ENCODE measurements at places on chromosomes 16 and 17. TPM values are rescaled to one million over a fixed set of nuclear protein-coding genes. Genes with fewer than 3 reads are reported as not detected.

DNA sequence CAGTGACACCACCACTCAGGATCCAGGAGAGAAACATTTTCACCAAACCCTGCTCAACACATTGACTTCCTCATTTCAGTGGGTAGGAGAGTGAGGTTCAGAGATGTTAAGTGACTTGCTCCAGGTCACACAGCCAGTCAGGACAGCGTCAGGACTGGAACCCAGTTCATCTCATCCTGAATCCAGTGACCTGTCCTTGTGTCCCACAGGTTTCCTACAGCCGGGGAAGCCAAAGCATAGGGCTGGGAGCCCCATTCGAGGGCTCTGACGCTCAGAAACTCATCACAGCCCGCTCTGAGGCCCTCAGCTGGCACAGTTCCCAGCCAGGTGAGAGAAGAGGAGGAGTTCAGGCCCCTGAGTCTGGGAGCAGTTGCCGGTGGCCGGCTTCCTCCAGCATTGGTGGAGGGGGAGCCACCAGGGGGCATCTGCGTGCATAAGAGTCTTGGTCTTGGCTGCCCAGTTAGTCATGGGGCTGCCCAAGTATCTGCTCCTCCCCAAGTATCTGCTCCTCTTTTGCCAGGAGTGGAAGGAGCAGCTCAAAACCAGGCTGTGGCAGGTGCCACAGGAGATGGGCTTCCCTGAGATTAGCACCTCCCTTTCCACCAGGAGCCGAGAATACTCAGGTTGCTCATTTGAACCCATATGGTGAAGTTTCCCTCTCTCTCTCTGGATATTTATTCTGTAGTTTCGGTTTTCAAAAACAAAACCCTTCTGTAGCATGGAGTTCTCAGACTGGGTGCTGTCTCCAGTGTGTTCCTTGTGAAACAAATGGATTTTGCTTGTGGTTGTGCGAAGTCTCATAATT is 56.0 kb downstream of the TNFRSF13B start:
- H3K4me1 ChIP-seq = peaks cover 20% of the 10 kb centered on the region
- DNase-seq = no peak
- no peak overlapping the region for H3K27ac ChIP-seq
- no peaks in the 10 kb centered on the region for H3K27me3 ChIP-seq
- no peaks in the 10 kb centered on the region for H3K36me3 ChIP-seq

- H3K4me3 ChIP-seq = no peak overlapping the region
- DNase-seq = no peak
- H3K4me1 ChIP-seq = peaks cover 25% of the 10 kb centered on the region
- H3K27me3 ChIP-seq = no peaks in the 10 kb centered on the region
Measured at GRCh38 chr17:82202981-82203380, 9.7 kb downstream of the CCDC57 start.

Gene ABCA6
- total RNA-seq = 0.24 TPM

Gene CRISPLD2
- 0.49 TPM for total RNA-seq

- H3K4me1 ChIP-seq = no peaks in the 10 kb centered on the region
- H3K36me3 ChIP-seq = no peaks in the 10 kb centered on the region
- no peak overlapping the region for H3K4me3 ChIP-seq
- no peaks in the 10 kb centered on the region for H3K27me3 ChIP-seq
- no peak overlapping the region for H3K27ac ChIP-seq
Measured at GRCh38 chr17:28540231-28540630, 12.2 kb downstream of the UNC119 start.

GRCh38 chr17:72479113-72479512 is 358.3 kb downstream of the SOX9 start:
- H3K36me3 ChIP-seq = no peaks in the 10 kb centered on the region
- no peak overlapping the region for H3K4me3 ChIP-seq
- no peak overlapping the region for H3K27ac ChIP-seq
- no peaks in the 10 kb centered on the region for H3K4me1 ChIP-seq
- no peaks in the 10 kb centered on the region for H3K27me3 ChIP-seq
- DNase-seq = no peak

Gene MRPS23
- 14.0 TPM for total RNA-seq

Gene SOST
- not detected for total RNA-seq

- H3K27me3 ChIP-seq = no peaks in the 10 kb centered on the region
- H3K36me3 ChIP-seq = peaks cover 15% of the 10 kb centered on the region
- H3K4me1 ChIP-seq = peaks cover 99% of the 10 kb centered on the region
Measured at GRCh38 chr17:77471984-77472461, 331.3 kb downstream of the SEC14L1 start.

Gene KRT39
- total RNA-seq = not detected

GRCh38 chr17:75639771-75640555 is 6.7 kb downstream of the SMIM5 start:
- no peaks in the 10 kb centered on the region for H3K27me3 ChIP-seq
- no peak overlapping the region for H3K4me3 ChIP-seq
- H3K36me3 ChIP-seq = no peaks in the 10 kb centered on the region
- H3K4me1 ChIP-seq = no peaks in the 10 kb centered on the region
- no peak for DNase-seq

- no peak overlapping the region for H3K4me3 ChIP-seq
- H3K27me3 ChIP-seq = no peaks in the 10 kb centered on the region
- no peaks in the 10 kb centered on the region for H3K36me3 ChIP-seq
- H3K4me1 ChIP-seq = no peaks in the 10 kb centered on the region
- H3K27ac ChIP-seq = no peak overlapping the region
- no peak for DNase-seq
Measured at GRCh38 chr16:85849388-85849787, 49.6 kb upstream of the IRF8 start.

Gene RAP1GAP2
- total RNA-seq = 1.1 TPM

Gene TAT
- not detected for total RNA-seq

Gene PDK2
- total RNA-seq = 20.1 TPM

Gene KCTD11
- total RNA-seq = 4.0 TPM

Gene RAC3
- total RNA-seq = 1.3 TPM

Gene NPIPA7
- total RNA-seq = 6.7 TPM

DNA sequence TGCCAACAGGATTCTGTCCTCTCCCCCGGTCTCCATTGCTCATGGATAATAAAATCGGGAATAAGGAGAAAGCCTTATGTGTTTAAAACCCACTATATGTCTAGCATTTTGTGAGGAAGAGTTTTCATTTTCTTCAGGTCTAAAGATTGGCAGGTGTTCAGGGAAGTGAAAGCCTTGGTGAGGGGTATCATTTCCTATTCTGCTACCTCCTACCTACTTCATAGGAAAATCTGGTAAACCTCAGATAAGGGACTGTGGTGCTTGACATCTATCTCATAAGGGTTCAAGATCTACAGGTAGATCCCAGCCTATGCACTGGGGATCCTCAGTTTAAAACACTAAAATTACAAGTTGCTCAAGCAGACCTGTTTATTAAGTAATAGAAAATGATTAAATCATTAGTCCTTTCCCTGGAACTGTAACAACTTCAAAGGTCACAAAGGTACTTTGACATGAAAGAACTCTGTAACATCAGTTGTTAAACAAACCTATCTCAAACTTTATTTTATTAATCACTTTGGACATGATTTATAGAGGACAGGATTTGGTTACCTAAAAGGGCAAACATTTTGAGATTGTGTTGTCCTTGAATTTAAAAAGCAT is 6.5 kb downstream of the MOSMO start:
- DNase-seq = no peak
- H3K4me1 ChIP-seq = no peaks in the 10 kb centered on the region
- no peak overlapping the region for H3K4me3 ChIP-seq
- no peaks in the 10 kb centered on the region for H3K36me3 ChIP-seq
- no peak overlapping the region for H3K27ac ChIP-seq

Gene MARVELD3
- total RNA-seq = not detected

GRCh38 chr17:67557052-67557845 is 160.5 kb upstream of the NOL11 start:
- peaks cover 6% of the 10 kb centered on the region for H3K4me1 ChIP-seq
- no peak overlapping the region for H3K27ac ChIP-seq
- H3K4me3 ChIP-seq = no peak overlapping the region
- no peak for DNase-seq
- peaks cover 24% of the 10 kb centered on the region for H3K36me3 ChIP-seq

GRCh38 chr17:6862825-6863224 is 31.3 kb upstream of the TEKT1 start:
- no peaks in the 10 kb centered on the region for H3K36me3 ChIP-seq
- peaks cover 8% of the 10 kb centered on the region for H3K4me1 ChIP-seq
- H3K4me3 ChIP-seq = no peak overlapping the region
- H3K27me3 ChIP-seq = no peaks in the 10 kb centered on the region

DNA sequence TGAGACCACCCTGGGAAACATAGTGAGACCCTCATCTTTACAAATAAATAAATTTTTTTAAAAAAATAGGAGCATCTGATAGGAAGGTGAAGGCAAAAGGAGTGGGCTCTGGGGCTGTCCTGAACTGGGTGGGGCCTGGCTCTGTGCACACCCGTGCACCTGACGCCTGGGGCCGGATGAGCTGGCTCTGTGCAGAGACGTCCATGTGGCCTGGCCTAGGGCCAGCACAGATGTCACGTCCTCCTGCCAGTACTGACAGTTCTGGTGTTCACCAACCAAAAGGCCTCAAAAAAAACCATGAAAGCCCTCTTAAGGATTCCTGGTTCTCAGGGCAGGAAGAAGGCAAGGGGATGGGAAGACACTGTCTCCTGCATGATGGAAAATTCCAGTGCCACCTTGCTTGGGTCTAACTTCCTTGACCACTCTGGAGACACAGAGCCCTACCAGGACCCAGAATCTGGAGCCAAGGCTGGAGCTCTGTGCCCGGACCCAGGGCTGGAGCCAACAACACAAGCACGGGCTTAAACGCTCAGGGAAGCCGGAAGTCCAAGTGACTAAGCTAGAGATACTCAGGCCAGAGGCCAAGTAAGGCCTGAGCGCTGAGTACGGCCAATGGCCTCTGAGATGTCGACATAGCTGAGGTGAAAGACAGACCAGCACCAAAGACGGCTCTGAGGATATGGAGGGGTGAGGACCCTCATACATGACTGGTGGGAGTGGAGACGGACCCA is 32.9 kb downstream of the COPRS start:
- H3K27ac ChIP-seq = no peak overlapping the region
- H3K27me3 ChIP-seq = no peaks in the 10 kb centered on the region
- H3K4me3 ChIP-seq = no peak overlapping the region
- DNase-seq = peak; percentile 4
- no peaks in the 10 kb centered on the region for H3K36me3 ChIP-seq

DNA sequence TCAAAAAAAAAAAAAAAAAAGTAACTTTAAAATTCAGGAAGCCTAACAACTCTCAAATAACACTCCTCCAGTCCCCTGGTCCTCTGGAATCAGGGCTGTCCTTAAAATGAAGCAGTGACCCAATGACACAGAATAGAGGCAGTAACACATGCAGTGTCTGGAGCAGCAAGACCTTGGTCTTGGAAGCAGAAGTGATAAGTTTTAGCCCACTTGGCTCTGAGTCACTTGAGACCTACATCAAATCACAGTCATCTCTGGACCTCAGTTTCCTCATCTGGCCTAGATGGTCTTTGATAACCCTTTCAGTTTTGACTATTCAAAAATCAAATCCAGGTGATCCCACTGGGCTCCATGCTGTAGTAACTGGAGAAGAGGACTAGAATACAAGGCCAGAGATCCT is 39.0 kb downstream of the LYRM1 start:
- no peaks in the 10 kb centered on the region for H3K4me1 ChIP-seq
- H3K4me3 ChIP-seq = no peak overlapping the region
- no peak for DNase-seq
- H3K27ac ChIP-seq = no peak overlapping the region

- H3K4me1 ChIP-seq = peaks cover 15% of the 10 kb centered on the region
- no peak overlapping the region for H3K27ac ChIP-seq
- no peak overlapping the region for H3K4me3 ChIP-seq
- DNase-seq = no peak
- no peaks in the 10 kb centered on the region for H3K27me3 ChIP-seq
Measured at GRCh38 chr17:4313221-4314114, 49.7 kb upstream of the ANKFY1 start.

Data from naive thymus-derived CD4-positive, alpha-beta T cell (primary cell).